ENCODE measurements at places on chromosomes 7 and 10.

GRCh38 chr7:50534690-50535290 is 30.4 kb downstream of the DDC start:
- no peak for DNase-seq

- DNase-seq, result no peak
Measured at GRCh38 chr10:30756896-30757295, 127.3 kb upstream of the LYZL2 start.

- DNase-seq, result no peak
Measured at GRCh38 chr7:42910306-42910705, 1.6 kb downstream of the C7orf25 start.

DNA sequence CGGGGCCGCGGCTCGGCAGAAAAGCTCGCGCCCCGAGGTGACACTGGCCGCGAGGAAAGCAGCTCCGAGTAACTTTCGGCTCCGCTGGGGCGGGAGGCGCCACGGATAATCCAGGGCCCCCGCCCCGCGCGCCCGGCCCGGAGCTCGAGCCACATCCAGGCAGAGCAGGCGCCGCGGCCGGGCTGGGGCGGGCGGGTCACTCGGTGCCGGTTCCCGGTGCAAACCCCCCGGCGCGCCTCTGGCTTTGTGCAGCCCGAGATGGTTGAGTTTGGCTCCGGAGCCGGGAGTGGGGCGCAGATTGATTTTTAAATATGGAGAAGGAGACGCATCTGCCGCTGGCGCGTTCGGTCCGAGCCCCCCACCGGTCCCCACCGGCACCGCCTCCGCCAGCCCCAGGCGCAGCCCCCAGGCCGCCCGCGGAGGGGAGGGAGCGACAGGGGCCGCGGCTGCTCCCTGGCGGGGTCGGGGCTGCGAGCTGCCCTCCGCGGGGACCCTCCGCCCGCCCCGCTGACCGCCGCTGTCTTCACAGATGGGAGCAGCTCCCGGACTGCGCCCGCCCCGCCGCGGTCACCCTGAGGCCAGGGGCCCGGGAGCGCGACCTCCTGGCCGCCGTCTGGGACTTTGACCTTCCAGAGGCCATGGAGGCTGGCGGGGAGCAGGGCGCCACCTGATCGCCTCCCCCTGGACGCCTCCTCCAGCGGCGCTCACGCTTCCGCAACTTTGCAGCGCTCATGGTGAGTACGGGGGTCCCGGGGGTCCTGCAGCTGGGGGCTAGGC is 643 bp downstream of the ADGRA1 start:
- DNase-seq, result no peak

DNA sequence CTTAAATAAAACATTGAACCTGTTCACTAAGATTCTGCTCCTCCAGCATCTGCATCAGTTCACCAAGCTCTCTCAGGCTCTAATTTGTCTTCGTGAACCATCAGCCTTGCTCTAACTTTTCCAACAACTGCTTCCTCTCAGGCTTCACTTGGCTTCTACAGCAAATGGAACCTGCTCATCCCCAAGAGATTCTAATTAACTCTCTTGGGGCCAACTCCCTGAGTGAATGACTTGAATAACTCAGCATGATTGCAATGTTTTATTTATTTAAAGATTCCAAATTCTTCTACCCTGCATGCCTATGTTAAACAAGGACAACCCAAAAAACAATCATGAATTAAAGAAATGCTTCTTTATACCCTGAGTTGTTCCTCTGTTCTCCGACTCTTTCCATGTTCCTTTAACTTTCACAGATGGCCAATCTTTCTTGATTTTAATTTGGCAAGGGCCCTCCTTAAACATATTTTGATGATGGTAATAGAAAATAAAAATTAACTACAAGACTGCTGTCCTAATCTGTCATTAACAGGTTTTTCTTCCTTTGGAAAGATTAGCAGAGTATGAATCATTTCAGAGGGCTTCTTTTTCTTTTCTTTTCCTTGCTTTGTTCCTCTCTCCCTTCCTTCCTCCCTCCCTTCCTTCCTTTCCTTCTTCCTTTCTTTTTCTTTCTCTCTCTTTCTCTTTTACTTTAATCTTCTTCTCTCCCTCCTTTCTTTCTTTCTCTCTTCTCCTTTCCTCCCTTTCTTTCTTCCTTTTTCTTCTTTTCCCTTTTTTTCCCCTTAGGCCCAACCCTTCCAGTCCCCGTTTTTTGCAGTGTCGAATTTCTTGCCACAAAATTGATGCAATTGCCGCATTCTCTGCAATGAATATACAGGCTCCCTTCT is 195.0 kb upstream of the RHOBTB1 start:
- no peak for DNase-seq

- DNase-seq, result no peak
Measured at GRCh38 chr10:33674491-33674890, 340.0 kb upstream of the NRP1 start.

DNA sequence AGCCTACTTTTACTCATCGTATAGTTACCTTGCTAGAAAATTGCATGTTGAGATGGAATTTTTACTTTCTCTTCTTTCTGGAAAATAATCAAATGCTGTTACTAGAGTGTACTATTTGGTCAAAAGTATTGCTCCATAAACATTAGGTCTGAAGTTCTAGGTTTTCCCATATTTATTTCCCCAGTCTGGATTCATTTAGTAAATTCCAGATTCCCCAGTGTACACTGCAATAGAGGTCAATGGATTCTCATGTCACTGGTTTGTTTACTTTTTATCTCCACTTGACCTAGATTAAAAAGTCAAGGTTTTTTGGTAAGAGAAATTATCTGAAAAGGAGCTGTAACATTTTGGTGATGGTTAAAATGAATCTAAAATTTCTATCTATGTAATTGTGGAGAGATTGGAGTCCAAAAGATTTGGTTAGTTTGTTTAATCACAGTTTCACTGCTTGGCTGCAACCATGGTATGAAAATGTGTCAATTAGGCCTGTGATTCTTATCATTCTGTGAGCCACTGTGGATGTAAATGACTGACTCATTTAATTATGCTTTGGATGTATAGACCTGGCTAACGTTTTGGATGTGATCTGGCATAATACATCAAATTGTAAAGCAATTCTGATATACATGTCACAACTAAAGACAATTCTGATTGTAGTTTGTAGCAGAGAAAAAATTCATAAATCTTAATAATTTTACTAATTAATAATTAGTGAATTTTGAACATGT is 32.7 kb upstream of the STEAP4 start:
- DNase-seq, result no peak

GRCh38 chr10:34189830-34190229 is 625.3 kb downstream of the PARD3 start:
- no peak for DNase-seq

DNA sequence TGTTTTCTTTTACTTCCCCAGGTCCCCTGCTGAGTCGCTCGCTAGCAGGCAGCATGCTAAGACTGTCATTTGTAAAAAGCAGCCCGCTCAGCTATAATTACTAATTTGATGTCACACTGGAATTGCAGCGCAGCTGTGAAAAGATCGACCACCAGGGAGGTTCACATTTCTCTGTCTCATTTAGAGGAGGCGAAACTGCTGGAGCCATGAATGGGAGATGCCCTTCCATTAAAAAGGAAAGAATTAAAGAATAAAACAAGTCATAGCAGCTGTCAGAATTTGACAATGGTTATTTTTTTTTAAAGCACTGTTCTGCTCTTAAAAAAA is 153.5 kb downstream of the PIP4K2A start:
- no peak for DNase-seq

GRCh38 chr7:128783143-128783861 is 7.7 kb upstream of the OPN1SW start:
- DNase-seq, result no peak

- no peak for DNase-seq
Measured at GRCh38 chr10:43305876-43306275, 39.0 kb upstream of the RASGEF1A start.

DNA sequence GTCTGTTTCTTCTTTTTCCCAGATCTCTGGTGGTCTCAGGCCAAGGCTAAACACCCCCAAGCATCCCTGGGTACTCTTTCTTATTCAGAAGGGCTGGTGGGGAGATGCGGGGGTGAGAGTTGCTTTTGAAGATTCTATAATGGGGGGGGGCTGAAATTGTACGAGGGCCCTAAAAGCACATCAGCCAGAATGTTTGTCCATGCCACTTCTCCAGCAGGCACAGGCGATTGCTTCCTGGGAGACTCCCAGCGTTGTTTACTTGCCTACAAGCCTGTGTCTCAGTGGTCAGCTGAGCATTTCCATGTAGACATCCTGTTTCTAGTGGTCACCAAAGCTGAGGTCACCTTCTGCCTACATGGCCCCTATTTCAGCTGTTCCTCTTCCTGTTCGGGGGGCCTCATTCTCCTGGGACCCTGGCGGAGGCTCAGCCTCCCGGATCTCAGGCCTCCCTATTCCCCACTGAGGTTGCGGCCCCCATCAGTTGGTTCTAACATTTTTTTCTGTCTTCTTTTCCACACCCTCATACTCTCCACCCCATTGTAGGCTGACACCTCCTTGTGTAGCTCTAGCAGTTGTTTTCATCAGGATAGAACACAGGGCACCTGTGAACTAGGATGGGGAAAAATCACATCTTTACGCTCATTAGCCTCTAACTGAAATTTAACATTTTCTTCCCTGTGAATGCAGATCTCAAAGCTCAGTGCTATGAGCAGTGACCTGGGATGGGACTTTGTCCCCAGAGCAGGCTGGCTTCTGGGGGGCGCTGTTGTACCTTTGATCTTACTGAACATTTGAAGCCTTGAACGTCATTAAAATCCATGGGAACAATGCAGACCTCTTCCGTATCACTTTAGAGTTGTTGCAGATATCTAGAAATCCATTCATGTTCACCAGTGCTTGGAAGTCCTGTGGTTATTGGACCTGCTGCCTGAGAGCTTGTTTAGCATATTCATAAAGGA is 286.5 kb downstream of the GLRX3 start:
- DNase-seq, result no peak

GRCh38 chr10:86674912-86675311 is 6.6 kb downstream of the LDB3 start:
- DNase-seq, result no peak

DNA sequence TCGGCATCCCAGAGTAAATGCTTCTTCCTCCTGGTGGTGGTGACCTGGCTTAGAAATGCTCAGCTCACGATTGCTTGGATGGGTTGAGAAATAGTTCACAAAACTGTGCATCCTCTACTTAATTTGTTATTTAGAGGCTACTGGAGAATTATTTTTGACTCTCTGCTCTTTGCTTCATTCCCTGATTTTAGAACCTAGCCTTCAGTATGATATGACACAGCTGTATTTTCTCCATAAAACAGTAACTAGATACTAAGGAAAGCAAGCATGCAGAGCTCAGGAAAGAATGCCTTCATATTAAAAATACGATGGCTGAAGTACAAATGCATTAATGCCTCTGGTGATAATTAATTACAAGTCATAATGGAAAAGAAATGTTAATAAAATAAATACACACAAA is 602.0 kb upstream of the COBL start:
- no peak for DNase-seq

DNA sequence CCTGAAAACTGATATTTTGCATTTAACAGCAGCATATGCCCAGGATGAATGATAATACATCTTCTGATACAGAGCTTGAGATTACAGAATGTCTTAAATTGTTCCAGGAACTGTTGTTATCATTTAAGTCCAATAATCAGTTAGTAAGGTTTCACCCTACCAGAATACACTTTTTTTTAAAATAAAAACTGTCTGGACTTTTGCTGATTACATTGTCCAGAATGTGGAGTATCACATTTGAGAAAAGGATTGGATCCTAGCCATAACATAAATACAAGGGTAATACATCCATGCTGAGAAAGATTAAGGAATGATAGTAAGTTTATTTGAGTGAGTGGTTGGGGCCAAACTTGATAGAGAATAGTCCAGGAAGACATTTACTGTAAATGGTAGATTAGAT is 71.0 kb downstream of the SEPTIN7 start:
- no peak for DNase-seq

- no peak for DNase-seq
Measured at GRCh38 chr7:68542831-68543230, 1055.4 kb upstream of the AUTS2 start.

DNA sequence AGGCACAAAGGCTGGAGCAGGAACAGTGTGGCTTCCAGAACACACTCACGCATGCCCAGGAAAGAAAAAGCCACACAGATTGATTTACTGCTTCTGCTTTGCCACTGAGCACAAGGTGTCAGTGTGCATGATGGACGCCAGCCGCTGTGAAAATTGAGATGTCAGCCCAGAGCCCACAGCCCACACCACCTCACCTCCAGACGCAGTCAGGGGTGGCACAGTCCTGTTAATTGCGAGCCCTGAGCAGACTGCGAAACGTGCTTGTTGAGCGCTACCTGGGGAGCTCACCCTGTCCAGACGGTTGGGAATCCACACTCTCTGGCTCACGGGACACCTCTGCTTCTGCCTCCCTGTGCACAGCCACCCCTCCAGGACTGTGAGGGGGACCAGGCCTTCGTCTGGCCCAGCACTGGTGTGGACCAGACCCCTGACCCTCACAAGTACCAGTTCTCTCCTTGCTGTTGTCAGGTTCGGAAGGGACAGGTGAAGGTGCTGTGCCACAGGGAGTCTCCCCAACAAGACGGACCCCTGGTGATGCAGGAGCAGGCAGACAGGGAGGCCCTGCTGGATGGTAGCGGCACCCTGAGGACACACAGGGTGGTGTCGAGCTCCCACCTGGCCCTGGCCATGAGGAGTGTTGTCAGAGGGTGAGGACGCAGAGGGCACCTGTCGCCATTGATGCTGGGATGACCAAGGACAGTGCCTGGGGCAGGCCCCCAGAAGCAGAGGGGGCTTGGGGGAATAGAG is 15.3 kb downstream of the RASGEF1A start:
- DNase-seq, result no peak

DNA sequence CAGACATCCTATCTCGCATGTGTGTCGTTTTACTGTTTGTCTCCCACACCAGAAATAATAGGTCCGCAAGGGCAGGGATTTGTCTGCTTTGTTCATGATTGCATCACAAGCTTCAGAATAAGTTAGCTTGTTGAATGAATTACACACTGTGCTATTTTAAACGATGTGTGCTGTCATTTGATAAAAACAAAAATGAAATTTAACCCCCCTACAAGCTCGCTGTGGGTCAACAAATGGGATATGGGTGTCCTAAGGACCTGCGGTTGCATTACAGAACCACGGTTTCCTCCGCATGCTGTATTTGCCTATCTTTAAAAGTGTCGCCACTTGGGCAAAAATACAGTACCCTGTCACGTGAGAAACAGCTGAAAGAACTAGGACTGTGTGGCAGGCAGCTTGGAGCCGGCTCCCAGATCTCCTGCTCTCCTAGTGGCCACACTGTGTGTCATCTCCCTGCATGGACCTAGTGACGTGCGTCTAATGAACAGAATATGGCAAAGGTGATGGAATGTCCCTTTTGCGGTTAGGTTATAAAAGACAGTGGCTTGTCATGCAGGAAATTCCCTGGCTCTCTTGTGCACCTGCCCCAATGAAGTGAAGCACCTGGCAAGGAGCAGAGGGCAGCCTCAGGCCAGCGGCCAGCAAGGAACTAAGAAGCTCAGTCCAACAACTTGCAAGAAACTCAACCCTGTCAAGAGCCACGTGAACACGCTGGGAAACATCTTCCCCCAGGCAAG is 32.9 kb upstream of the CRYGN start:
- DNase-seq, result no peak

Measured in NCI-H526 treated with DMSO at 0.1 percent for 48 hours (cell line).